Right renal pelvis (tissue), 4 donors: ENCODE measurements at places on chromosomes 2 and 18.

DNA sequence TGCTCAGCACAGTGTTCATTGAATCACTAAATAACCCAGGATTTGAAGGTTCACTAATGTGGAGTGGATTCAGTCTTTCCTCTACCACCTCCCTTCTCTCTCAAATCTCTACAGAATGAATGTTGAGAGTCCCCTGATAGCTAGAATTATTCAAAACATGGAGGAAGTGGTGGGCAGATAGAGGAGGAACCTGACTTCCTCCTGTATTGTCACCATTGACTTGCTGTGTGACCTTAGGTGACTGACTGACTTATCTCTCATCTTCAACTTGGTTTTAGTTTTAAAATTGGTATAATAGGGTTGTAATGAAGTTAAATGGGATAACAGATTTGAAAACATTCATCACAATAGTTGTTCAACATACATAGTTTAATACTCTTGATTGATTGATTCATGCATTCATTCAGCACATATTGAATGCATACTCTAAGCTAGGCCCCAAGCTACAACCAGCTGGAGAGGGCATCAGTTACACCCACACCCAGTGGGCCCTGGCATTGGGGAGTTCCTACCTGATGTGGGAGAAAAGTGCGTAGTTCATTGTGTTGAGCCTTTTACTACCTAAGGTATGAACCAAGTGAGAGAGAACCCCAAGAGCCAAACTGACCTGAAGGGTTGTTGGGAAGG, 96.0 kb downstream of the WDR7 start:
- DNase-seq: no peak

GRCh38 chr2:95063086-95063958, 37.8 kb downstream of the MAL start:
- no peak for DNase-seq

GRCh38 chr18:32695534-32695933, 77.3 kb downstream of the KLHL14 start:
- no peak for DNase-seq

- no peak for DNase-seq
Measured at GRCh38 chr18:42178376-42179080, 223.5 kb downstream of the PIK3C3 start.

- no peak for DNase-seq
Measured at GRCh38 chr2:70935468-70936164, at the start of gene ATP6V1B1. ATP6V1B1 (plus strand) TSS chr2:70935900; CDS start chr2:70935955, 55 bp downstream.

DNA sequence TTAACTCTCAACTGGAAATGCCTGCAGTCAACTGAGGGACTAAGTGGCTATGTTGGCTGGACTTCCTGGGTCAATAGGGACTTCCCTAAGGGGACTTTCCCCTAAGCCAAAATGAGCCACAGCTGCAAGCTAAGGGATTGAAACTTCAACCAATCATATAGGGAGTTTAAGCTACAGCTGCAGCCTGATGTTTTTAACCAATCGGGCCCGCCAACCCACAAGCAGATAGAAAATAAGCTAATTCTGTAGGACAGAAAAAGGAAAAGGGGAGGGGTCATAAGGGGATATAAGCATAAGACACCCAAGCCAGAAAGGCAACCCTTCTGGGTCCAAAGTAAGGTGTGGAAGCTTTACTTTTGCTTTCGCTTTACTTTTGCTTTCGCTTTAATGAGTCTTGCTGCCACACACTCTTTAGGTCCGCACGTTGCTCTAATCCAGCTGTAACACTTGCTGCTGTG, 927.5 kb downstream of the ERBB4 start:
- DNase-seq: no peak

DNA sequence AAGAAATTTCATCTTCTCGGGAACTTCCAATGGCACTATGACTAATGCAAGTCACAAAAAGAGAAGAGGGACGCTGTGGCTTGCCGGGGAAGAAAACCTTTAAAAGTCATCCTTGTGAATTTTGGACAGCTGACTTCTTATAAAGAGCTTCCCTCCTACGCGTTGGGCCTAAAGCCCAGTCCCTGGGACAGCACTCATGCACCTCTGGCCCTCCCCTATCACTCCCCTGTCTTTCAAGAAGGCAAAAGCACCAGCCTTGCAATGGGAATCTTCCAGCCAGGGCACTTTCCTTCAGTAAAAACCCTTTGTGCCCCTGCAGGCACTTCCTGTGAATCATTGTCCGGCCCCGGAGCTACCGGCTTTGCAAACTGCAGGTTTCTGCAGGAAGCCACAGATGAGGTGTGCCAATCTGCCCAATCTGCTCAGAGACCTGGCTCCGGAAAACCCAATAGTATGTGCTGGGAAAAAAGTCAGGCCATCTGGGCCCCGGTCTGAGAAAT, 7.1 kb downstream of the MREG start:
- no peak for DNase-seq

GRCh38 chr2:16151281-16151570, 210.9 kb downstream of the MYCN start:
- no peak for DNase-seq

GRCh38 chr2:71503837-71504236, 50.5 kb downstream of the DYSF start:
- DNase-seq: no peak

DNA sequence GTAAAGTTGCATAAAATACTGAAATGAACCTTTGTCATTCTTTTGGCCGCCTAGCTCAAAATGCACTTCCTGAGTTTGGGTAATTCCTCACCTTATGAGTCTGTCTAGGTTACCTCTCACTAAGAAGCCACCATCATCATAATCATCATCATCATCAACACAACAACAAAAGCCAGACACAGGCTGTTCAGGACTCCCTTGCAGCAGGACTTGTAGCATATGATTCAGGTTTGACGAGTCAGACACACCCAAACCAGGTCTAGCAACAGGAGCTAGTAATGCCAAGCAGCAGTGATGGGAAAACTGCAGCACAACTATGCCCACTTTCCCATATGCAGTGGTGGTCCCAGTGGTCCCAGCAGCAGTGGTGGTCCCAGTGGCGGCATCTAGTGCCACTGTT, 2.8 kb upstream of the SGO2 start:
- DNase-seq: no peak

- peak; percentile 16 for DNase-seq
Measured at GRCh38 chr2:18178736-18179349, 300.4 kb downstream of the KCNS3 start.

GRCh38 chr2:36352701-36353100, 2.9 kb upstream of the CRIM1 start:
- DNase-seq: no peak

DNA sequence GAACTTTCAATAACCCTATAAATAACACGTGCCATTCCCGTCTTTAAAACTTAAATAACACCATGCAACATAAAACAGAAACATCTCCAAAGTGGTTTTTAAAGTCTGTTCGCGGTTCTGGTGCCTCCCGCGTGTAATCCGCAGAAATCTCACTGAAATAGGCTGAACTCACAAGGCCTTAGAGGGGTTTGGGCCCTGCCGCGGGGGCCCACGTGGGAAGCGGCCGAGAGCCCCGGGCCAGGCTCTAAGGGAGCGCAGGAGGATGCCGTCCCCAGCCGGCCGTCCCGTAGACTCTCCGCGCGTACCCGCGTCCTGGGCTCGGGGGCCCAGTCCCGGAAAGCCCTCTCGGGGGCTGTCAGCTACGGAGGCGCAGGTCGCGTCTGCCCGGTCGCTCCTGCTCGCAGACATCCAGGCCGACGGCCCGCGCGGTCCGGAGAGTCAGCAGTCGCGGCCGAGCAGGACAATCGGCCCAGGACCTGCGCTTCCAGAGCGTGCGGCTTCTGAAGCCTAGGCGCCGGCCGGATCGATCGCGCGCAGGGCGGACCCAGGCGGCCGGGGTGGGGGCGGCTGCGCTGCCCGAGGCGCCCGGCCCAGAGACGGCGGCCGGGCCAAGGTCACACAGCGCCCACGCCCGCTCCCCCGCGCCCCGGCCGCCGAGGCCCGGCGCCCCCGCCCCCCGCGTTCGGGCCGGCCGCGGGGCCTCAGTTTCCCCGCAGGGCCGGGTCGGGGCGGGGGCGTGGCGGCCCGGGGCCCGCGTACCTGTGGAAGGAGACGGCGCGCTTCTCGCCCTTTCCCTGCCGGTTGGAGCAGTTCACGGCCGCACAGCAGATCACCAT, 558 bp downstream of the THAP4 start:
- no peak for DNase-seq

GRCh38 chr2:72990695-72991438, 73.5 kb downstream of the EMX1 start:
- no peak for DNase-seq

- DNase-seq: no peak
Measured at GRCh38 chr2:64341461-64341860, 112.5 kb upstream of the LGALSL start.

GRCh38 chr2:208266553-208266893, 468 bp downstream of the PIKFYVE start:
- DNase-seq: no peak

DNA sequence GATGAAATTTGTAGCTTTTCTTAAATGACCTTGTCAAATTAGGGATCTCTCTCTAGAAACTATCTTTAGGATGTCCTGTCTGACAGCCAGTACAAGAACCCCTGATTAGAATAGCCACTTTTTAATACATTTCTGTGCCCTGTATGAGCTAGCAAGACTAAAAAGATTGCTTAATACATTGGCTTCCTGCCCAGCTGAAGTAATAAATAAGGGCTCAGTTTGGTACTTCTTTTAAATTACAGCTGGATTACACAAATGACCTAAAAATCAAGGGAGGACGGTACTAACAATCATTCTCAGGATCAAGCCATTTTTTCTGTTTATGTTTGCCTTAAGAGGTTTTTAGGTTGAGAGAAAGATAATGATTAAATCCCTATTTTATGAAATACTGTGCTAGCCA, 11.6 kb upstream of the OLA1 start:
- no peak for DNase-seq

GRCh38 chr2:119730671-119731177, 29.0 kb upstream of the PTPN4 start:
- no peak for DNase-seq

GRCh38 chr2:180763263-180763989, 217.0 kb upstream of the UBE2E3 start:
- DNase-seq: no peak

DNA sequence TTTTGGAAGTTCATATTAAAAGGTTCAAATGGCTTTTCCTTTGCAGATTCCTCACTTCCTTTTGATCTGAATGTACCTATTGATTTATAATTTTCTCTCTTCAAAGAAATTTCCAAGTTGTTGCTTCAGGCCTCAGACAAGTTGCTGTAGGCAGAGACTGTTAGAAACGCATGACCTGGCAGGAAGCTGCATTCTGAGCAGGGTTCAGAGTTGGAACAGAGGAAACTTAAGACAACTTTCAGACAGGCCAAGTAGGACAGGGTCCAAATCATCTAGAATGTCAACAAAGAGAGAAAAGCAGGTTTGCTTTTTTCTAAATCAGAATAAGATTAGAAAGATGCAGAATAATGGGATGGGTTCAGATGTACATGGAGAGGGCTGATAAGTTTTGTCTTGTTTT, 416.3 kb downstream of the LRP1B start:
- DNase-seq: peak; percentile 18

GRCh38 chr2:233772583-233772982, 5.5 kb upstream of the MROH2A start:
- DNase-seq: no peak

DNA sequence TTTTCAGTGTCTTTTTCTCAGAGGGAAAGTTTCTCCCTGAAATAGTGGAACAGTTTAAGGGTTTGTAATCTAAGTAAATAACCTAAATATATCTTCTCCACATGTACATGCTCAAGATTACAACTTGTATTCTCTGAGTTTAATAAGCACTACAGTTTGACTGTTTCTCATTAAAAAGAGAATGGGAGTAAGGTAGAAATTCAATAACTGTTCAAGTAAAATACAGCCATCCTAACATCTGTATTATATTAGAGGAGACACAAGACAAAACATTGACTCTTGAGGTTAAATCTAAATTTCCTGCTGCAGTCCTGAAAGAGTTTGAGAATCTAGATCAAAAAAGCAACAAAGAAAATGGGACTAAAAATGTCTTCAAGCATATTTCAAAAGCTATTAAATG, 73.0 kb upstream of the ZNF397 start:
- DNase-seq: no peak

- DNase-seq: no peak
Measured at GRCh38 chr2:563512-563911, 113.7 kb downstream of the TMEM18 start.
